ENCODE measurements at places on chromosomes 2 and 18. TPM values are rescaled to one million over a fixed set of nuclear protein-coding genes. Genes with fewer than 3 reads are reported as not detected.

- DNase-seq, result no peak
These were observed 14.6 kb upstream of the DSG2 start for GRCh38 chr18:31483396-31483795.

DNA sequence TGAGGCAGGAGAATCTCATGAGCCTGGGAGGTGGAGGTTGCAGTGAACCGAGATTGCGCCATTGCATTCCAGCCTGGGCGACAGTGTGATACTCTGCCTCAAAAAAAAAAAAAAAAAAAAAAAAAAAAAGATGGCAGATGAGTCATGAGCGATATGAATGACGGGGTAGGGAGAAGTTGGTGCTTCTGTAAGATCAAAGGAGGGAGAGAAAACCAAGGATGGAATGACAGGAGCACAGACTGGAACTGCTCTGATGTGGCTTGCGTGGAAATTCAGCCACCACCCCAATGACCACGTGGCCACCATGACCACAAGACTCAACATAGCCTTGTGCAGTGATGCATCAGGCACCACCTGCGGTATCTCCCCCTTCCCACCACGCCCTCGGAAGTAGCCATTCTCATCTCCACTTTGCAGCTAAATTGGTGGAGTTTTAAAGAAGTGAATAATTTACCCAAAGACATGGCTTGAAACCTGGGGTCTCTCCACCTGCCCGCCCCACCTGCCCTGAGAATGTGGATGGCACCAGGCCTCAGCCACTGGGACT, 96.0 kb downstream of the ACKR3 start:
- peak; percentile 46 for DNase-seq

GRCh38 chr2:237287872-237288271, 126.1 kb downstream of the COL6A3 start:
- no peak for DNase-seq

- no peak for DNase-seq
These were observed 23.5 kb downstream of the KDM3A start for GRCh38 chr2:86464652-86465051.

DNA sequence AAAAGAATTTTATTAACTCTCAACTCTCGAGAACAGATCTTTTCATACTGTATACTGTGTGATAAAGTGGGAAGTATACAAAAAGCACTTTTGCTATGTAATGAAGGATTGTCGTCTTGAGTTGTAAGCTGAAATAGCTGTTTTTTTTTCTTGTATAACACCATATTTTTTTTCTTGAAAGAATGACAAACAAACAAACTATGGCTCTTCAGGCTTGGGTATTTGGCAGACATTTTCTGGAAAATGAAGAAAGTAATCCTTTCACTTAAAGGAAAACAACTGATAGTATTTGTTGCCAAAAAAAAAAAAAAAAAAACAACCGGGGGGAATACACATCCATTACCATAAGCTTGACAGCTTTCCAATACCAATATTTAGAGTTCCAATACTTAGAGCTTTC, 230.4 kb downstream of the ICOS start:
- no peak for DNase-seq

The CNDP1 gene
- total RNA-seq, result not detected
